ENCODE measurements at places on chromosomes 2 and 18.

- no peak for DNase-seq
Measured at GRCh38 chr18:51072586-51073313, 42.7 kb downstream of the SMAD4 start.

DNA sequence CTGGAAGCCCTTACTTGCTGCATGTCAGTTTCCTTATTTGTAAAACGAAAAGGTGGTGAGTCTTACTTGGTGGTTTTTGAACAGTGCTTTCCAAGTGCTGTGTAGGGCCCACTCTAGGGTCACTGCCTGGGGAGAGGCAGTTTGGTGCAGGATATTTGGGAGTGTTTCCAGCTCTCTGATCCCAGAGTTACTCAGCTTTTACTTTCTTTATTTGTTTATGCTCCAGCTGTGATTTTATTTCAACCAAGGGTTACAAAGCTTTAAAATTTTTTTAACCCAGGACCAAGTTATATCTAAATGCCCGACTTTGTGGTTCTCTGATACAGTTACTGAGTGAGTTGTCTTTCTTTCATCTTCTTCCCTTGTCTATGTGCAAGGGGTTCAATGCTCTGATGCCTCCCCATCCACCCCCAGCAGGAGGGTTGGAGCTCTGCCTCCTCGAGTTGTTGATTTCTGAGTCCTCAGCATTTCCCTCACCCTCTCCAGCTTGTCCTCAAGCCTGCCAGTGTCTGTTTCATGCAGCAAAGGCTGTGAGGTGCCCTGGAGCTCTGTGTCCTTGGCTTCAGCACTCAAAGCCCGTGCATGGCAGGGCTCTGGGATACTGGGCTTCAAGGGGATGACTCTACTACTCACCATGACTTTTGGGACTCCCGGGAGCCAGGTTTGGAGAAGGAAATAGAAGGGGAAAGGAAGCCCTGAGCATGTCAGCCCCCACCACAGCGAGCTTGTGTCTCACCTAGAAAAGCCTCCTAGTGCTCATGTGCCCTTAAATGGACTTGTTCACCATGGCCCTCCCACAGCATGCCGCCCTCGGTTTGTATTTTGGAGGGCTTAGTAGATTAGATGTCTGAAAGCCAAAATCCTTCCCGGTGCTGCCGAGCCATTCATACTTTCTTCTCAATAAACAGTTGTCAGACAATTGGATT is 236.8 kb downstream of the SETBP1 start:
- DNase-seq: no peak

DNA sequence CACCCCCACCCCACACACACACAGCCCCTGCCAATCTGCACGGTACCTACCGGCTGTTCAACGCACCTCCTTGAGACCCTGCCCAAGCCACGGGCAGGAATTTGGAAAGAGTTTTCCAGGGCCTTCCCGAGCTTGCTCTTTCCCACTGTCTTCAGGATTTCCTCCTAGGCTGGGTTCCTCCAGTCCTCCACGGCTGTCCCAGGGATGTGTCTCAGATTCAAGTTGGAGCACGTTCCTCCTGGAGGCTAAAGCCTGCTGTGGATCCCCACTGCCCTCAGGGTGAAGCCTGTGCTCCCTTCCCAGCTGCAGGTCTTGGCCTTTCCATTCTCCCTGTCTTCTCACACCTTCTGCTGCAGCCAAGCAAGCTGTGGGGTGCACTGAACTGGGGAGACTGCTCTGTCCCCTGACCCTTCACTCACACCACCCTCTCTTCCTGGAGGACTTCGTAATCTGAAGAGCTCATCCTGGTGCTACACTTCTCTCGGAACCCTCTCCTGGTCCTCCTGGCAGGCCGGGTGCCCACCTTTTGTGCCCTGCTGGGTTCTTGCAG is 54.9 kb upstream of the HS6ST1 start:
- no peak for DNase-seq

GRCh38 chr2:38740851-38741731 is 10.1 kb downstream of the SRSF7 start:
- no peak for DNase-seq

DNA sequence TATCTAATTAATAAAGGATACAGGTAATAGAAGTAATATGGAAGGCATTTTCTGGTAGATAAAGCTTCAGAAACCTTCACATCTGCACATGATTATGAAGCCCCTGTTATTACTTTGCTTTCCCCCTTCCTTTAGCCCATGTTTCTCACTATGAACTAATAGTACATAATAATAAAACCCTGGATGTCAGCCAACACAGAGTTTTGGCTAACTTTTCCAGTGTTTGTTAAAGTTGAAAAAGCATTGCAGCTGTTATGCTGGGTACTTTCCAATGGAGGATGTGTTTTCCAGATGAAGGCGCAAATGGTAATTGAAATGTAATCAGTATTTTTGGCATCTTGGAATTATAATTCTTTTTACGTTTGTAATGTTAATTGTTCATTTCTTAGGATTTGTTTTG is 43.5 kb downstream of the SPTBN1 start:
- no peak for DNase-seq

DNA sequence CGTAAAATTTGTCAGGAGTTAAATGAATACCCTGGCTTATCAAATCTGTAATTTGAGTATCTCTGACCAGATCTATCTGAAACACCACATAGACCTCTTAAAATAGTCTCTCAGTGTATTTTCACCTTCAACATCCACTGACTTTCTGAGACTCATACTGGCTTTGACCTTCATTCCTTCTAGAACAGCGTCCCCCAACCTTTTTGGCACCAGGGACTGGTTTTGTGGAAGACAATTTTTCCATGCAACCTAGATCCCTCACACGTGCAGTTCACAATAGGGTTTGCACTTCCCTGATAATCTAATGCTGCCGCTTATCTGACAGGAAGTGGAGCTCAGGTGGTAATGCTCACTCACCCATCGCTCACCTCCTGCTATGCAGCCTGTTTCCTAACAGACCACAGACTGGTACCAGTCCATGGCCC is 3.2 kb downstream of the NBAS start:
- DNase-seq: no peak

DNA sequence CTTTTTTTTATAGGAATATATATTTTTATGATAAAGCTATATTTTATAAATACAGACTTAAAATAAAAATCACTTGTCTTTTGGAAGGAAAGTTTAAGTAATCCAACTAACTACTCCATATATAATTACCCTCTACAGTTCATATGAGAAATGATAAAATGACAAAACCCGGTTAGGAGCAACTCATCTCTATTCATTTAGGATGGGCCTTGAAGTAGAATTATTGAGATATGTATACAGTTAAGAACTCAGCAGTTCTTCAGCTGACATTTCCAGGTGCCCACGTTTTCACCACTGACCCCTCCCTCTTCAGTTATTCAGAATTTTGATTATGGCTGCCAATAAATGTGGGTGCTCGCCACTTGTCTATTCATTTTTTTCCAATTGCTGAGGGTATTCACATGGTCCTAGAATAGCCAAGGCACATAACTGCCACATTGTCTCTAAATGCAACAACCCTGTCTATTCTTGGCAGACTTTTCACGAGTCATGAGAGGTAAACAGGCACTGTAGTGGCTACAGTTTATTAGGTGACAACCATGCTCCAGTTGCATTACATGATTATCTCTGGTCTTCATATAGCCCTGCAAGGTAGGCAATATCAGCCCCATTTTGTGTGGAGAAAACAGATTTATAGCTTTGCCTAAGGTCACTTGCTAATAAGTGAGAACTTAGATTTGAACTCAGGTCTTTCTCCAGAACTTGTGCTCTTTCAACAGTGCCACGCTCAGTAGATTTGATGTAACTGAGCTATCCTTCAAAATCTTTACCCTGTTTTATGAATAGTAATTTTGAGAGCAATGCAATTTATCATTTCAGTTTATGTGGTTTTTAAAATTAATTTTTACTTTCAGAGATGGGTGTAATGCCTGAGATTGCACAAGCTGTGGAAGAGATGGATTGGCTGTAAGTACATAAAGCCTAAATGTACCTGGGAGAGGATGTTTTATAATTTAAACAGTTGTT is 2.9 kb downstream of the DDX1 start:
- no peak for DNase-seq

DNA sequence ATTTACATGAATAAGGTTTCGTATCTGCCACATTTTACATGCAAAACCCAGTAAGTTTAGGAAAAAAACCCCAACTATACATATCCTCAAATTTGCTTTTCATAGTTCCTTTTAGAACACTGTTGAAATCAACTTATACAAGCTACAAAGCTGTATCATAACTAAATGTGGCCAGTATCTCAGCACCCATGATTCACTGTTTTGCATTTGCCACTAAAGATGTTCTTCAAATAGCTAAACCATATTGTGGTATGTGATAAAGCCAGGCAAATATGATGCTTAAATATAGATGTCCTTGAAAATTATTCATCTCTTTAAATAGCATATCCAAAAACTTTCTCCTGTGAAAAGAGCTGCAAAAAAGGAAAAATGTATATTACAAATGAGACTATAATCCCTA is 29.9 kb downstream of the ROCK2 start:
- DNase-seq: no peak

DNA sequence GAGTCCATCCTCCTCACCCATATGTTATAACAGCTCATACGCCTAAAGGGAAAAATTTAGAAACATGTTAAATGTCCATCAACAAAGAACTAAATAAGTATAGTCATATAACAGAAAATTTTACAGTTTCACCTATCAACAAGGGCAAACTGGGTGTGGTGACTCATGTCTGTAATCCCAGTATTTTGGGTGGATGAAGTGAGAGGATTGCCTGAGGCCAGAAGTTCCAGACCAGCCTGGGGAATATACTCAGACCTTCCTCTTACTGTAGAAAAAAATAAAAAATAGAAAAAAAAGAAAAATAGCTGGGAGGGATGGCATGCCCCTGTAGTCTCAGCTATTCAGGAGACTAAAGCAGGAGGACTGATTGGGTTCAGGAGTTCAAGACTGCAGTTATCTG is 48.3 kb upstream of the GULP1 start:
- DNase-seq: no peak

DNA sequence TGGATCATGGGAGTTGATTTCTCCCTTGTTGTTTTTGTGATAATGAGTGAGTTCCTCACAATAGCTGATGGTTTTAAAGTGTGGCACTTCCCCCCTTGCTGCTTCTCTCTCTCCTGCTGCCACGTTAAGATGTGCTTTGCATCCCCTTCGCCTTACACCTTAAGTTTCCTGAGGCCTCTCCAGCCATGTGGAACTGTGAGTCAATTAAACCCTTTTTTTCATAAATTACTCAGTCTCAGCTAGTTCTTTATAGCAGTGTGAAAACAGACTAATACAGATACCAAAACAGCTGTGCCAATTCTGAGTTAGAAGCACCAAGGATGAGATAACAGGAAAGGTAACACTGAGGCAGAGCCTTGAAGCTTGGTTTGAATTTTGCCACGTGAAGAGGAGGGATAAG is 44.7 kb downstream of the ITSN2 start:
- DNase-seq: no peak

GRCh38 chr18:72720116-72720515 is 147.7 kb downstream of the NETO1 start:
- no peak for DNase-seq

DNA sequence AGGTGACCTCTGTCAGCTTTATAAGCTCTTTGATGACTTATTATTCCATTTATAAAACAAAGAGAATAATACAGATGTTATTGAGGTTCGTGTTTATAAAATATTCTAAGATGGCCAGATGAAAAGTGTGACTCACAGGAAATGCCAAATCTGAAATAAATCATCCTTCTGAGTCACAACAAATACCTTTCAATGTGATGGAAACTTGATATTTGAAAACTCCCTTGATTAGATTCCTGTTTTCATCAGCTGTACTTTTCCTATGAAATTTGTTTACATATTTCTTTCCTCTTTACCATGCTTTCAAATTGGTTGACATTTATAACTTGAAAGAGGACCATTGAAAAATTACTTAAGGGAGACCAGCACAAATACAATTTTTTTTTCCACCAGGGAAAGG is 30.6 kb upstream of the PPP1R1C start:
- DNase-seq: no peak

Measured in GM18507 (cell line).